HTR-8/SVneo (cell line): ENCODE measurements at places on chromosomes 11 and 22.
A peak's percentile ranks its signal among the peaks of the same experiment; 100 is the strongest.

- no peak for DNase-seq
Observed at GRCh38 chr11:118051136-118051610, 25.7 kb upstream of the TMPRSS4 start.

DNA sequence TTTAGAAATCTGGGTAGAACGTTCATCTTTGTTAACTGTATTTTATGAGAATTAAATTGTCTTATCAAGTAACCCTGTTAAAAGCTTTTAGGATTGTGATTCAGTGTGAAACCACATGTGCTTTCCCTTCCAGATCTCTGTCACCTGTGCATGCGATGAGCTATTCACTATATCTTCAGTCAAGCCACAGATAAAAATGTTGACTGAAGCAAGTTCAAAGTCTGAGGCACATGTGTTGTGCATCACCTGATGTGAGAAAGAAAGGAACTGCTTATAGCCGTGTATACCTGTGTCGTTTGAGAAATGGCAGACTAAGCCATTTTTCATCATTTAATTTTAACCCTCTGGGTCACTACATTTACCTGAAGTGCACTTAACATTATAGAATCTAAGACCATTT, 1088.9 kb upstream of the TENM4 start:
- DNase-seq = no peak

- DNase-seq = no peak
Observed at GRCh38 chr11:60357771-60358170, 20.6 kb upstream of the MS4A7 start.

DNA sequence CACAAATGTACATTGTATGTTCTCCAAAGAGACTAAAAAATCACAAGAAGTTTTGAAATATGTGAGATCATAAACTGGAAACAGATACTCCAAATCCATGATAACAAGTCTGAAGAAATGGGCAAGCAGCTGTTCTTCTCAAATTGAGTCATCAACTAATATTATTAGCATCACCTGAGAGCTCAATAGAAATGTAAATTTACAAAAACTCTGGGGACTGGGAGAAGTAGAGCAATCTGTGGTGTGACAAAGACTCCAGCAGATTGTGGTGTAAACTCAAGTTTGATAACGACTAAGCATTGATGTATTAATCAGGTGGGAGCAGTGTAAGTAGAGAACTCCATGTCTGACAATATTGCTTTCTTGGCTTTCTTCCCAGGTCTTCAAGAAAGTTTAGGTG, 53.2 kb downstream of the GLYATL1 start:
- DNase-seq = no peak

- no peak for DNase-seq
Observed at GRCh38 chr11:130052567-130052966, 17.1 kb upstream of the APLP2 start.

DNA sequence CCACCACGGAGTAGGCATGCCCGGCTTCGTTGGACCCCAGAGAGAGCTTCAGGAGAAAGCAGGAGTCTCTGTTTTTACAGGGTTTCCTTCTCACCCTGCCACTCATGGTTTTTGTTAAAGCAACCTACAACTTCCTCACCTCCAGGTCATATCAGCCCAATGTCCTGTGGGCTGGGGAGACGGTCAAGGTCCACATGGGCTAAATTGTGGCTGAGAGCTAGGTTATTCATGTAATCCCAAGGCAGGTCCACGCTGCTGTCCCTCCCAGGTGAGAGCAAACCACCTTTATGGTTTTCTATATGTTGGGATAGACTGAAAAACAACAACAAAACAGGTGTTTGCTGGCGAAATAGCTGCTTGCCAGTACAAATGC, 19.5 kb downstream of the TSPAN32 start:
- no peak for DNase-seq

DNA sequence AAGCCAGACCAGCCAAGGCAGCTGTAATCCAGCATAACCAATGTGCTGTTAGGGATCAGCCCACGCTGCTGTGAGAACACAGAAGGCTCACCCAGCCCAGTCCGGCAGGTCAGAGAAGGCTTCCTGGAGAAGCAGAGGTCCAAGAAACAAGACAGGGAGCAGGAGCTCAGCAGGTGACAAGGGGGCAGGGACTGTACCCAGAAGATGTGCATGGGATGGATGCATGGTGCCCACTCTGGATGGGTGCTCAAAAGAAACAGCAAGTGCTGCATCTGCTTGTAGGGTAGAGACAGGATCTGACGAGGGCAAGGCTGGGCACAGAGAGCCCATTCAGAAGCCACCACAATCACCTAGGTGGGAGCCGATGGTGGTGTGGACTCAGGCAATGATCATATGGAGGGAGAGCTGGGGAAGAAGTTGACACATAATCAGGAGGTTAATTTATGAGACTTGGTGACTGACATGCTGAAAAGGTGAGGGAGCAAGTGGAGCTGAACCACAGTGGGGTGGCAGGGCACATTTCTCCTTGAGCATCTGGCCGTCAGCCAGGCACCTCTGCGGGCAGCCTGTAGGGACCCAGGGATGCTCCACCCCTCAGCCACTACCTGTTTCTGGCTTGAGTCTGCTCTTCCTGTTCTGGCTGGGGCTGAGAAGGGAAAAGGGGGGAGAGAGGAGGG, 102.3 kb upstream of the DRD2 start:
- no peak for DNase-seq

DNA sequence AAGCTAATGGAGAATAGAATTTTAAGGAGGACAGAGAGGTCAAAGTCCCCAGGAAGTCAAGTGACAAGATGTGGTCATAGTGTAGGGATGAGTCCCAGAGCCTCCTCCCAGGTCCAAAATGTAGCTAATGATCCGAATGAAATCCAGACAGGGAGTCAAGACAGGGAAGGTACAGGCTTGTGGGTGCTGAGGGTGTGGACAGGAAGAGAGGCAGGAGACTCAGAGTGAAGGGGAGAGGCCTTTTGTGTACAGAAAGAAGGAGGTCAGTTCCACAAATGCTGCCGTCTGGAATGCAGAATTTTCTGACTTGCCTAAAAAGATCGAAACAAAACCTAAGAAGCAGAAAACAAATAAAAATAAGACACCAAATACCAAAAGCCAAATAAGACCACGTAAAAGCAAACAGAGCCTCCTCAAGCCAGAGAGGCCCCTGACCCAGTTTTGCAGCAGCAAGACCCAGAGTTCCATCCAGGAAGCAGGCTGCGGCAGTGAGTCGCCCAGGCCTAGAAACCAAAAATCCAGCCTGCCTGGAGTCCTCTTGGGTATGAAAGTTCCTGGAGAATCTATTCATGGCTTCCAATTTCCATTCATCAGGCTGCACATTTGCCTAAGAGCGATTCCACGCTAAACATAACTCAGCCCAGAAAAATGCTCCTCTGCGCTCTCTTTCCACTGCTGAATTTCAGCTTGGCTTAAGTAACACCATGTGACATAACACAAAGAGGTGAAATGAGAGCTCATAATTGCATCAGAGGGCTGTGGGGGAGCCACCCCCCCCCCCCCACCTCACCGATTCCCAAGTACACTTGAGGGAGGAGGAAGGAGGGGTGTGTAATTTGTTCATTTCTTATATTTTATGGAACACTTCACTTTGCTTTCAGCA, 71.2 kb downstream of the KIRREL3 start:
- no peak for DNase-seq

- DNase-seq = no peak
Observed at GRCh38 chr11:23423104-23423503, 562.8 kb upstream of the CCDC179 start.

GRCh38 chr11:133581091-133581490, 48.8 kb upstream of the OPCML start:
- no peak for DNase-seq

- DNase-seq = no peak
Observed at GRCh38 chr22:20967697-20968211, 699 bp downstream of the AIFM3 start.

- no peak for DNase-seq
Observed at GRCh38 chr11:10838083-10838482, 19.8 kb downstream of the ZBED5 start.

- DNase-seq = no peak
Observed at GRCh38 chr11:58600510-58600909, 21.6 kb downstream of the ZFP91 start.

DNA sequence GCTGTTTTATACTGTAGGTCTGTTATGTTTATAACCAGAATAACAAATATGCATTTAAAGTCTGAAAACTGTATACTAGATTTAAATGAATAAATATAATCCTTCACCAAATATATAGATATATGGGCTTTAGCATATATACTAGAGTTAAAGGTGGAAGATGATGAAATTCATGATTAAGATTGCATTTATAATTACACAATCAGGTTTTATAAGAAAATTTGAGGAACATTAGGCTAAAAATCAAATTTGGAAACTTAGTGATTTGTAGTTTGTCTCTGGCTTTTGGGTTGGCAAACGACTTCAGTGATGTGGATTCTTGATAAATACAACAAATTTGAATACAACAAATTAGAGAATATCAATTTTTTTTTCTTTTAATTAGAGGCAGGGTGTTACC, 10.0 kb downstream of the BCL2L13 start:
- DNase-seq = no peak

DNA sequence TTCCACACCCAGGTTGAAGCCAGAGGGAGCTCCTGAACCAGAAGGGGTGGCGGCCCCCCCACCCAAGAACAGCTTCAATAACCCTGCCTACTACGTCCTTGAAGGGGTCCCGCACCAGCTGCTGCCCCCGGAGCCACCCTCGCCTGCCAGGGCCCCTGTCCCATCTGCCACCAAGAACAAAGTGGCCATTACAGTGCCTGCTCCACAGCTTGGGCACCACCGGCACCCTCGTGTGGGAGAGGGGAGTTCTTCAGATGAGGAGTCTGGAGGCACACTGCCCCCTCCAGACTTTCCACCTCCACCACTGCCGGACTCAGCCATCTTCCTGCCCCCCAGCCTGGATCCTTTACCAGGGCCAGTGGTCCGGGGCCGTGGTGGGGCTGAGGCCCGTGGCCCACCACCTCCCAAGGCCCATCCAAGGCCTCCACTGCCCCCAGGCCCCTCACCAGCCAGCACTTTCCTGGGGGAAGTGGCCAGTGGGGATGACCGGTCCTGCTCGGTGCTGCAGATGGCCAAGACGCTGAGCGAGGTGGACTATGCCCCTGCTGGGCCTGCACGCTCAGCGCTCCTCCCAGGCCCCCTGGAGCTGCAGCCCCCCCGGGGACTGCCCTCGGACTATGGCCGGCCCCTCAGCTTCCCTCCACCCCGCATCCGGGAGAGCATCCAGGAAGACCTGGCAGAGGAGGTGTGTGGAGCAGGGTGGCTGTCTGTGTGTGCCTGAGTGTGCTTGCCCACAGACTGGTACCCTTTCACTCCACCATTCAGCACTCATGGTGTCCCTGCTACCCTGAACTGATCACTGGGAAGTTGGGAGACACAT, 6.7 kb downstream of the PHOX2A start:
- no peak for DNase-seq

DNA sequence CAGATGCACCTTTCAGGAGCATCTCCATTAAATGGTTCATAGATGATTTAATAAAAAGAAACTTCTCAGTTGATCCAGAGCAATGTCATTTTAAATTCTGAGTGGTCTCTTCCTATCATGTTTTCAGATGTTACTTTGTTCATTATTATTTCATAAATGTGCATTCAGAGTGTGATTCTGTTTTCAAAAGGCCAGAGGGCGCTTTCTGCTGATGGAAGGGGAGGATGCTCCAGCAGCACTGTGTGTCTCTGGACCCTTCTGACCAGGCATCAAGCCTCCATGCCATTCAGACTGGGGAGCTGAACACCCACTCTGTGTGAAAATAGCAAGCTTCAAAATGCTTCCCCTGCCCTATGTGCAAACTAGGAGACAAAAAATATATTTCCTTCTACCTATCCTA, 23.9 kb upstream of the CRTAM start:
- no peak for DNase-seq

- peak; percentile 80 for DNase-seq
Observed at GRCh38 chr11:66080055-66080817, 10.2 kb downstream of the PACS1 start.

DNA sequence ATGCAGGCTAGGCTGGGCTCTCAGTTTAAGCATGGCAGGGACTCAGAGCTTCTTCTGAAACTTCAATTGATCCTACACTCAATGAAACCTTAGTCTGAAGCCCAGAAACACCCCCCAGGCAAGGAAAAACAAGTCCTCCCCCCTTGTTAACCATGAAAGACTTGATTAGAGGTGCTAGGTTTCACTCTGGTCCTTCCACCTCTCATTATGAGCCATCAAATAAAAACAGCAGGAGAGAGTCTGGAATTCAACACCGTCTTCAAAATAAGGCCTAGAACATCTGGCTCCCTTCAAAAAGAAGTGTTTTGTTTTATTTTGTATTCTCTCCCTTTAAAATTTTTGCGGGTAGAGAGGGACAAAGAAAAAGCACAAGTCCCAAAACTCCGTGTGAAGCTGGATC, 95.7 kb downstream of the NAT10 start:
- DNase-seq = no peak

- no peak for DNase-seq
Observed at GRCh38 chr11:111654601-111655000, 52.4 kb downstream of the SIK2 start.

DNA sequence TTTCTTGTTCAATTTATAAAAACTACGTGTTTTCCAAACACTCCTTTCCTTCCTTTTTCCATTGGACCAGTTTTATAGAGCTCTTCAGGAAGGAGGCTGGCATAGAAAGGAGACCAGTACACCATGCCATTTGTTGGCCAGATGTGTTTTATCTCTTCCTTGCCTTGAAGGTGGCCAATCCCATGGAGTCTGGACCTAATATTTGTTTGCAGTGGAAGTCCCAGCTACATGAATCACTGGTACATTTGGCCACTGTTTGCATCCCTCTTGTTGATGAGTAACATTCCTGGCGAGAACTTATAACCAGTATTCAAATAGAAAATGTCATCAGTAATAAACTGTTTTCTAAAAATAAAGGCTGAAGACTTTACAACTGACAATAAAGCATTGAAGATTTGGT, 110.2 kb downstream of the ANO3 start:
- no peak for DNase-seq

DNA sequence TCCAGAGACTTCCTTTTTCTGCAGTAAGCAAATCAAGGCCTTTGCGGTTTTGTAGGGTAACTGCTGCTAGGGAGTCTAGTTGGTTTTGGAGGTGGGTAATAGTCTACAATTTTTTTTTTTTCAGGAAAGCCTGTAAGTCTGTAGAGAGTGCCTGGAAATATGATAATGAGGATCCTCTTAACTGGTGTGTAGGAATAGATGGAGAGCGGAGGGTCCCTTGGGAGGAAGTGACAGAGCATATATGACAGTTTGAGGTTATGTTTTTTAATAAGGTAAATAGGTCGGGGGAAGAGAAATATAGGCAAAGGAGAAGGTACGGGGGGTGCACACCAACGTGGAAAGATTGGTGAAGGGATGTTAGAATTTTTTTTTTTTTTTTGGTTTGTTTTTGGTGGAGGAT, 25.9 kb downstream of the ZNF195 start:
- DNase-seq = no peak

- no peak for DNase-seq
Observed at GRCh38 chr22:35452351-35452781, 52.4 kb downstream of the MCM5 start.

- DNase-seq = no peak
Observed at GRCh38 chr11:44285756-44286155, 24.2 kb downstream of the ALX4 start.

DNA sequence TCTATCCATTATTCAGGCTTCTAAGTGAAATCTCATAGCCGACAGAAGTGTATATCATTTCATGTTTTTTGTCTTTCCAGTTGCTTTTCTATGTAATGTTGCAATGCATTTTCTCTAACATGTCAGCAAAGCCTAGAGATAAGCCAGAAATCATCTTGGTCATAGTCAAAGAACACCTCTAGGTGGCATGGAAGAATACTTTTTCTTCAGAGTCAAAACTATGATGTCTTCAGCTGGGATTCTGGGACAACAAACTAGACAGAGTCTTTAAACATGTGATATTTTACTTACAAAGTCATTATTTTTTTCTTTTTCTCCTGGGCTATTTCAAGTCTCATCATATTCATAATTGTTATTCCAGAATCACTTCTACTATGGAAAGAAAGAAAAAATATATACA, 4.4 kb downstream of the GAS2 start:
- no peak for DNase-seq
